ENCODE measurements at places on chromosomes 16 and 17. TPM values are rescaled to one million over a fixed set of nuclear protein-coding genes. Genes with fewer than 3 reads are reported as not detected.

TBC1D3H gene
- total RNA-seq = not detected

CDK5R1 gene
- total RNA-seq = 0.97 TPM

SLC25A10 gene
- total RNA-seq = 13.9 TPM

FTO gene
- 32.4 TPM for total RNA-seq

HBM gene
- not detected for total RNA-seq

LHX1 gene
- not detected for total RNA-seq

KRT36 gene
- total RNA-seq = 0.16 TPM

RBFOX1 gene
- total RNA-seq = not detected

SOCS1 gene
- 0.50 TPM for total RNA-seq

TOX3 gene
- total RNA-seq = not detected

BICDL2 gene
- total RNA-seq = not detected

RCVRN gene
- not detected for total RNA-seq

MT1G gene
- not detected for total RNA-seq

CDT1 gene
- 8.5 TPM for total RNA-seq

DNAI2 gene
- total RNA-seq = not detected

SRL gene
- 0.06 TPM for total RNA-seq

ZNF213 gene
- total RNA-seq = 4.2 TPM

CALB2 gene
- total RNA-seq = not detected

Measured in bladder microvascular endothelial cell (primary cell).